Adipocyte (in vitro differentiated cells): ENCODE measurements at places on chromosomes 1 and 21.

DNA sequence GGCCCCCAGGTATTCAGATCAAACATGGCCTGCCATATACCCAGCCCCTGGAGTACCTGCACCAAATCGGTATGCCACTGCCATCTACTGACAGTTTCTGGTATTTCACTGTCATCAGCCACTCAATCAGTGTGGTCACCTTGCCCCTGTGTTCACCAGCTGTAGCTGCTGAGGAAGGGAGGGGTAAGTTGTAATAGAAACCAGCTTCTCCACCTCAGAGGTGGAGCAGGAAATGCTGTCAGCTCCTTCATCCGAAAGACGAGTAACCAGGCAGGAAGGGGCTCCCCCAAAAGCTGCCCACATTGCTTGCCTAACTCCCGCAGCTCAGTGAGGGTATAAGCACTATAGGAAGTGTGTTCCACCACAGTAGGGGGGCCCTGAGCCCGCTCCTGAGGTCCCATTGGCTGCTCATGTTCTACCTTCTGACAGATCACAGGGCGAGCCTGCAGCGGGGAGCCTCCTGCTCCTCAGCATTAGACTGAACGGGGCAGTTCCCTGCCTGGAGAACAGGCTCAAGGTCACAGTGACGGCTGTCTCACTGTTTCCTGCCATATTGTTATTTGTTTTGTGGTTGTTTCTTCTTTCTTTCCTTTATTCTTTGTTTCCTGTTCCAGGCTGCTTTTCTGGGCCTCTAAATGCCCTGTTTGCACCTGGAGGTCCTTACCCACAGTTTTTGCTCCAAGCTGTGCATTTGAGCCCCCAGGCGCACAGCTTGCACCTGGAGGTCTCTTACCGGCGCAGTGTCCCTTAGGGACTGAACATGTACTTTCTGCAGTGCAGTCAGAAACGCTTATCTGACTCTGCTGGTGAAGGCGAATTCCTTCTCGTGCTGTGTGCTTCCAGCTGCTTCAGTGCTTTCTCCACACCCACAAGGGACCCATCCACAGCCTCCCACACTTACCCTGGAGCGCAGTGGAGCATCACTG is 1638.3 kb downstream of the MRPL39 start:
- DNase-seq: peak; percentile 49

GRCh38 chr1:223256034-223256433 is 107.9 kb downstream of the SUSD4 start:
- no peak for DNase-seq

DNA sequence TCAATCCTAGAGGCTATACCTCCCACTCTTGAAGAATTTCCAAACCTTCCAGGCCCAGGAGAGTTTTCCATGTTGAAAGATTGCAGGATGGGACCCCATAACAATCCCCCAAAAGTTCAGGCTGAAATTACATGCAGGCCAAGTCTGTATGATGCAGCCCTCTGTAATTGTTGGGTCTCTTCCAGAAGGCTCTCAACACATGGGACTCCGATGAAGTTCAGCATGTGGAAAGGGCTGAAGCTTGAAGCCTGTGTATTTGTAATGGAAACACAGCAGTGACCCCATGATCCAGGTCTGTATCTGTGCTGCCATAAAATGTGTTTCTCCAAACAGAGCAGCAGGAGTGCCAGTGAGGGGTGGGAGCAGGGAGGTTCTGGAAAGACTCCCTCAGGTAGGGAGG is 202.5 kb upstream of the LYPLAL1 start:
- no peak for DNase-seq

GRCh38 chr1:8937701-8938100 is 8.0 kb upstream of the CA6 start:
- DNase-seq: no peak
